ENCODE measurements at places on chromosomes 16 and 17. TPM values are rescaled to one million over a fixed set of nuclear protein-coding genes. Genes with fewer than 3 reads are reported as not detected.

The DDX52 gene
- 9.5 TPM for polyA plus RNA-seq

The MVP gene
- polyA plus RNA-seq = 198 TPM

The ATP5PD gene
- polyA plus RNA-seq = 354 TPM

The ITFG1 gene
- 48.6 TPM for polyA plus RNA-seq

The FA2H gene
- not detected for polyA plus RNA-seq

The PLD6 gene
- polyA plus RNA-seq = 4.5 TPM

All from SK-N-SH (cell line).